ENCODE measurements at places on chromosomes 11 and 22.
A peak's percentile ranks its signal among the peaks of the same experiment; 100 is the strongest.

GRCh38 chr11:63919267-63920125, 2.5 kb upstream of the RCOR2 start:
- ATAC-seq, result no peak

- ATAC-seq, result no peak
These were observed 64.7 kb upstream of the RRAS2 start for GRCh38 chr11:14423633-14424032.

DNA sequence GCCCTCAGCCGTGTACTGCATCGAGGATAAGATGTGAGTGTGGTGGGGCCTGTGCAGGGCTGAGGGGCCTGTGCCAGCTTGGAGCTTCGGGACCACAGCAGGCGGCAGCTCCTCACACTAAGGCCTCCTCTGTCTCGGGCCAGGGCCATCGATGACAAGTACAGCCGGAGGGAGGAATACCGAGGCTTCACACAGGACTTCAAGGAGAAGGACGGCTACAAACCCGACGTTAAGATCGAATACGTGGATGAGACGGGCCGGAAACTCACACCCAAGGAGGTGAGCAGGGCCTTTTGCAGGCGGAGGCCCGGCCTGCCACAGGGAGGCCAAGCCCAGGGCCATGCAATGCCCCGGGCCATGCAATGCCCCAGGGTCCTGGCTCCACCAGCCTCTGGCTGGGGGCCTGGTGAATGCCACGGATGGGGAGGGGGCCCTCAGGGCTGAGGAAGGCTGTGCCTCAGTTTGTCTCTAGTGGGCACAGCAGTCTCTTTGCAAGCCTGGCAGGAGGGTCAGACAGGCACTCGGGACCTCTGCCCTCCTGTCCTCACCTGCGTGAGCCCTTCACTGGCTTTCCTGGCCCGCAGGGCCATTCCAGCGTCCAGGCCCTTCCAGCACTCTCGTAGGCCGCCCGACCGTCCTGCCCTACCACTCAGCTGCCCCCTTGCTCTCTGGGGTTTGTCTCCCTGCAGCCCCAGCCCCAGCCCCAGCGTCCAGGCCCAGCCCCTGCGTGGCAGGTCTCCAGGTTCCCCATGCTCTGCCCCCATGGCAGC, 16.3 kb downstream of the SART1 start:
- no peak for ATAC-seq

- no peak for ATAC-seq
These were observed 18.8 kb upstream of the DRD2 start for GRCh38 chr11:113494021-113494420.

DNA sequence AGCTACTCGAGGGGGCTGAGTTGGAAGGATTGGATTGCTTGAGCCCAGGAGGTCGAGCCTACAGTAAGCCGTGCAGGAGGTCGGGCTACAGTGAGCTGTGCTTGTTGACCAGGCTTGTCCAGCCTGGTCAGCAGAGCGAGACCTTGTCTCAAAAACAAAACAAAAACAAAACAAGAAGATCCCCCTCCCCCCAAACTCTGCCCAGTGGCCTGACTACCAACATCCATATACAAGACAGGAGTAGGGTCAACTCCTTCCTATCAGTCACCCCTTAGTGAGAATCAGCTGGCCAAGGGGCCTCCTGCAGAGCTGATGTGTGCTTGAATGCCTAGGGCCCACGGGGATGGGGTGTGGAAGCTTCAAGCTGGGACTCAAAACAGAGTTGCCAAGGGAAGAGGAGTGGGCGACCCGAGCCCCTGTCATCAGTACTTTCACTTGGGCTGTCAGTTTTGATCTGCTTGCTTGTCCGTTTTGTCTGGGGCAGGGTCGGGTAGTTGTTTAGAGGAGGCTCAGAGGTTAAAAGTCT, 942 bp upstream of the TSPAN18 start:
- ATAC-seq, result no peak

DNA sequence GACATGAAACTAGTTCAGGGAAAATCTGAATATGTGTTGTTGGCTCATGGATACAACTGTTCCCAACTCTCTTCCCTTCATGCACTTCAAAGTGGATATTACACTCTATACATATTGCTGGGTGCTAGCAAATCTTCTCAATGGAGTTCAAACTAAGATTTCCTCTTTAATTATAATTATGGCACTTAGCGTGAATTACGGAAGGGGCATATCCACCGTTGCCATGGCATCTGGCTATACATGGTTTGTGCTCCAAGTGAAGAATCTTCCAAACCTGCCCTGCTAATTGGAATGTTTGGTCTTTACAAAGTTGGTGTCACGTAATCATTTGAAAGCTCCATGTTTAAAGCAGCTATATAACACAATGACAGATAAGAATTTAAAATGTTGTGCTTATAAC, 5.6 kb downstream of the MPPED2 start:
- no peak for ATAC-seq

GRCh38 chr11:40166892-40167291, 1292.6 kb downstream of the LRRC4C start:
- ATAC-seq, result no peak

DNA sequence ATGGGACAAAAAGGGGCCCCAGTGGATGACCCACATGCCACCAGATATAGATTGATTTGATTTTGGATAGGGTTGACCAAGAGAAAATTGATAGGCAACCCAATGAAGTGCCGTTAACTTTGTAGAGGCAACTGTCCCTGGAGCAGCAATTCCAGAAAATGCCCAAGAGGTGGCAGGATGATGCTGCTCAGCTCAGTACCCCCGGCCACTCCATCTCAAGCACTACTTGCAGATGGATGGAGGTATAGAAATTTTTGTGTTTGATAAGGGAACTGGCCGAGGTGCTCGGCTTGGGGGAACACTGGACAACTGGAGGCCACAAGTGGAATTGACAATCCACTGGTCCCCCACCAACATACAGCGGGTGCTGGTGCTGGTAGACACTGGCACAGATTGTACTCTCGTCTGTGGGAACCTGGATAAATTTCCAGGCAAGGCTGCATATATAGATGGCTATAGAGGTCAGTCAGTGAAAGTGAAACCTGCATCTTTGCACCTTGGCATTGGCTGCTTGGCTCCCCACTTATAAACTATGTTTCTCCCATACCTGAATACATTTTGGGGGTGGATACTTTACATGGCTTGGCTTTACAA, 86.3 kb downstream of the CCDC83 start:
- peak; percentile 60 for ATAC-seq

DNA sequence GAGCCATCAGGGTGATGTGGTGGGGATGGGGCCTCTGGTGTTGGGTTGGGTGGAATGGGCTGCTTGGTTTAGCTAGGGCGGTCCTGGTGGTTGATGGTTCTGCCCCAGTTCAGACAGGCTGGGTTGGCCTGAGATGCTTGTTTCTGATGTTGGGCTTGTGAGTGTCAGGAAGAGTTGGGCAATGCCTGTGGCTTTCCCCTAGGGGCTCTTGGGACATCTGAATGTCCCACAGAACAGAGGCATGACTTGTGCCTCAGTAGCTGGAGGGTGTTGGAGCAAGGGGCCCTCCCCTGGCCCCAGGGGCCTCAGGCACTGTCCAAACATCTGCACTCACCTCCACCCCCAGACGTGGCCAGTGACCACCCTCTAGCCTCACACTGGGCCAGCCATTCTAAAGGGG, 14.0 kb upstream of the CTSD start:
- no peak for ATAC-seq

GRCh38 chr22:23751441-23751996, 607 bp upstream of the ZNF70 start:
- peak; percentile 32 for ATAC-seq

- no peak for ATAC-seq
These were observed 33.1 kb downstream of the LRFN4 start for GRCh38 chr11:66889960-66890359.

DNA sequence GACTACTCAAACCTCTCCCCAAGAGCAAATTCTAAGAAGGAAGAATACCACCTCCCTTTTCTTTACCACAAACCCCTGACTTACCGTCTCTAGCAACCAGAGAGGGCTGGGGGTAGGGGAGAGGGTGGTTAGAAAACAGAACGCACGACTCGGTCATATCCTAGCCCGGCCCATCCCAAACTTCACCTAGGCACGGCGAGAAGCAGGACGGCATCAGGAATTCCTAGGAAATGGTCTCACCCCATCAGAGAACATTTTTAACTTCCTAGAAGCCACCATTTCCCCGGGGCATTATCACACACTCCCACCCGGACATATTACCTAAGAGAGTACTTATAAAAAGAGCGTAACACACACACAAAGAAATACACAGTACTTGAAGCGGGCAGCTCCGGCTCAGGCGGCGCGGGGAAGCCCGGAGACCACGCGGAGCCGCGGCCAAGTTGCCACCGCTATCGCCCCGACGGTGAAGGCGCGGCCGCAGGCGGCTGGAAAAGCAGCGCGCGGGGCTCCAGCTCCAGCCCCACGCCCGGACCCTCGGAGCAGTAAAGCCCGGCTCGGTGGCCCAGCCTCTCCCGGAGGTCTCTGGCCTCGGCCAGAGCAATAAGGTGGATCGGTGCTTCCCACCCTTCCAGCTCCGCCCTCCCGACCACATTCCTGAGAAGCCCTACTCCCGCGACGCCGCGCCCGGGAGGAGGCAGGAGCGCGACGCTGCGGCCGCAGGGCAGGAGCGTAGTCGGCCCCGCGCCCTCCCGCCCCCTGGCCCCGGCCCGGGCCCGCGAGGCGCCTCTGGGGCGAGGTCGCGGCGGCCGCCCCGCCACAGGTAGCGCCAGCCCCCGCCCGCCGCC, 878 bp downstream of the RRAS2 start:
- ATAC-seq, result peak; percentile 85

DNA sequence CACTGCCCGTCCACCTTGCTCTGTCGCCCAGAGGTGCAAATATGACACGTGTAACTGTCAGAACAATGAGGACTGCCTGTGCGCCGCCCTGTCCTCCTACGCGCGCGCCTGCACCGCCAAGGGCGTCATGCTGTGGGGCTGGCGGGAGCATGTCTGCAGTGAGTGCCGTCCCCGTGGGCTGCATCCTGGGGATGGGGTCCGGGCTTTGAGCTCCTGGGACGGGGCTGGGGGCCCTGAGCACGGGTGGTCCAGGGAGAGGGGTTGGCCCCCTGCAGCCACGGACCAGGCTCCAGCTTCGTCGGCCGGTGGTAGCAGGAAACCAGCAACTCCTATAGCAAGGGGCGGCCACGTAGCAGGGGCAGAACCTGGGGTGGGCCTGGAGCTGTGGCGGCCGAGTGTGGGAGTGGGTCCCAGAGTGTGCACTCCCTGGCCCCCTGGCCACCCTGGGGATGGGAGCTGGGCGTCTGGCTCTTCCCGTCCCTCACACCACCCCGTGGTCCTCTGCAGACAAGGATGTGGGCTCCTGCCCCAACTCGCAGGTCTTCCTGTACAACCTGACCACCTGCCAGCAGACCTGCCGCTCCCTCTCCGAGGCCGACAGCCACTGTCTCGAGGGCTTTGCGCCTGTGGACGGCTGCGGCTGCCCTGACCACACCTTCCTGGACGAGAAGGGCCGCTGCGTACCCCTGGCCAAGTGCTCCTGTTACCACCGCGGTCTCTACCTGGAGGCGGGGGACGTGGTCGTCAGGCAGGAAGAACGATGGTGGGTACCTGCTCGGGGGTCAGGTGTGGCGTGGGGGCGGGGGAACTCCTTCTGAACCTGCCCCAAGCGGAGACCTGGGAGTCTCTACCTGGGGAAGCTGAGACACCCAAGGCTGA, 10.1 kb downstream of the MUC2 start:
- no peak for ATAC-seq

GRCh38 chr11:61642162-61642561, 38.0 kb upstream of the DAGLA start:
- ATAC-seq, result no peak

DNA sequence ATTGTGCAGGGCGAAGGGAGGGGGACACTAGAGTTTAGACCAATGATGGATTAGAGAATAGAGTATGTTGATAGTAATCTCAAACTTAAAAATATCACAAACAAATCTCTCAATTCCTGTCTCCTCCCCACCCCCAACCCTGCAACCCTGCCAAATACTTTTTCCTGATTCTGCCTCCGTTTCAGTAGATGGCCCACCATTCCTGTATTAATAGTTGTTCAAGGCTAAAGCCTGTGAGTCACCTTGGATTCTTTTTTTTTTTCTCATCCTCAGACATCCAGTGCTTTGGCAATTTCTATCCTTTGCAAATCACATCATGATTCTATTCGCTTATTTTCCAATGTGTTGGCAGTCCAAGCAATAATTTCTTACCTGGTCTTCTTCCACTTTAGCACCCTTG, 207.9 kb downstream of the DYNC2H1 start:
- ATAC-seq, result no peak

DNA sequence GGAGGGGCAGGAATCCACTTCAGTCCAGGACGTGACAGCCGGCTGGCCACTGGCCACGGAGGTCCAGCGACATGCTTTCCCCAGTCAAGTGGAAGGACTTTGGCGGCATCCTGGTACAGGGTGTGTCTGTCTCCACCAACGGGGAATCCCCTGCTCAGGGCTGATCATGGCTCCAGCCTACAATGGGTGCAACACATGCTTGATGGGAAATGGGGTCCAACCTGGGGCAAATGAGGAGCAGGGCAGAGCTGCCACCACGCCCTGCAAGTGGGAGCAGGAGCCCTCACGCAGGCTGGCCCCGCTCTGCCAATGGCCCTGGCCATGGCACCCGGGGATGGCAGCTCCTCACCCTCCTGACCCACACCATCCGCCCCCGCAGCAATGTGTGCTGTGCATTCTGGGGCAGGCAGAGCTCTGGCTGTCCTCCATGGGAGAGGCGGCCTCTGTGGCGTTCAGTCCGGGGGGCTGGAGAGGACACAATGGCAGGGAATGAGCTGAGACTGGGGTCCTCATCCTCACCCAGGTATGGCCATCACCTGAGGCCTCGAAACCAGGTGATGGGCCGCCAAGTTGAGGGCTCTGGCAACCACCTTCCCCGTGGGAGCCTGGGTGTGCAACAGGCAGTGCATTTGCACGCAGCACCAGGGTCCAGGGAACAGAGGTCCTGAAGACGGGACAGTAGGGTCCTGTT, 5.8 kb upstream of the SEPTIN5 start:
- ATAC-seq, result no peak

GRCh38 chr11:17276236-17277023, at the start of gene NUCB2:
TSS of gene NUCB2 (plus strand) at chr11:17276739. CDS start at chr11:17295324, 18,585 bp downstream.
- ATAC-seq, result peak; percentile 99

DNA sequence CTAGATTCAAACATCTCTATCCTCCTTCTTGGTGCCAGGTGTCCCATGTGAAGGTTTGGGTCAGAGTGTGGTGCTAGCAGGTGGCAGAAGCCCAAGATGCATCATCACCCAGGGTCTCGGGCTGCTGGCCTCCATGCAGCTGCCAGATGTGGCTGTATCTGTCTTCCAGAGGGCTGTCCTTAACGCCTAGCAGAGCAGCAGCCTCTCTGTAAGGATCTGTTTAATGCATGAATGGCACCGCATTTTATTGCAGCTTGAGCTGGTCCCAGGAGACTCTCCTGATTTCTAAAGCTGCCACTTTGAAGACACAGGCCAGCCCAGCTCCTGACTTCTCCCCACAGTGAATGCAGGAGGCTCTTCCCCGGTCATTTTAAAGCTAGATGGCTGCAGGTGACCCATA, 26.3 kb downstream of the SLC1A2 start:
- ATAC-seq, result no peak

GRCh38 chr22:48104766-48105165, 1342.3 kb downstream of the TBC1D22A start:
- ATAC-seq, result no peak

DNA sequence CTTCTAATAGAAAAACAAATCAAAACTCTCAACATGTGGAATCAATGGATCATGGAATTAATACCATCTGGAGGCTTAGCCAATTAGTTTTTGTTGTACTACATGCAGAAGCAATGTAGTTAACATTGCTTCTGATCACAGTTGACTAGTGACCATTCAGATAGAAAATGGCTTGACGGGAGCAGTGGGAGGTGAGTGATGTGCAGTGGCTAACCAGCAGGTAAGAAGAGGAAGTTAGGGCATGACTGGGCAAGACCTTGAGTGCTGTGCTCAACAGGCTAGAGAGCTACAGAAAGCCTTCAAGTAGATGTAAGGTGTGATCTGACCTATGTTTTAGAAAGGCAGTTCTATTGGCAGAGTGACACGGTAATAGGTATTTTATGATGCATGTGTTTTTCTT, 60.7 kb upstream of the ALKBH3 start:
- ATAC-seq, result no peak

Measured in gastroesophageal sphincter (tissue), 4 donors.